ENCODE measurements at places on chromosomes 16 and 17.

DNA sequence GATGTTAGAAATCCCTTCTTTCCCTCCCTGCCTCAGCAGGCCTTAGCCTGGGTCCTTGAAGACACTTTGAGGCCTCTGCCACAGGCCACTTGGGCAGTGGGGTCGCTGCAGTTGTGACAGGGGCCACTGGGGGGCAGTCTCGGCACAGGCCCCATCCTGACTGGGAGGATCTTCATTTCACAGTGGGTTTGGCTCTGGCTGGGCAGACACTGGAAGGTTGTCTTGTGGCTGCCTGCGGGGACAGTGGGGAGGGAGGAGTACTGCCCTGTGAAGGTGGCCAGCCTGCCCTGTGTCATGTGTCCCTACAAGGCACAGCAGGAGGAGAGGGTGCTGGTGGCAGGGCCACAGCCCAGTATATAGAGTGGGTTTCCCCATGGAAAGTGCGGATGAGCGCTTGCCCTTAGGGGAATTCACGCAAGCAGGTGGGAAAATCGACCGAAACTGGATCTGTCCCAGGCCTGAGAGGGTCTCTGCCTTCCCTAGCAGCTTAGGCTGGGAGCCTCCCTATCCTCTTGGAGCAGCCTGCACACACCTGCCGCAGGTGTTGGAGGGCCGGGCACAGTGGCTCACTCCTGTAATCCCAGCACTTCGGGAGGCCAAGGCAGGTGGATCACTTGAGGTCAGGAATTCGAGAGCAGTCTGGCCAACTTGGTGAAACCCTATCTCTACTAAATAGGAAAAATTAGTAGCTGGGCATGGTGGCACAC is 28.8 kb downstream of the GINS2 start:
- DNase-seq = peak; percentile 63

DNA sequence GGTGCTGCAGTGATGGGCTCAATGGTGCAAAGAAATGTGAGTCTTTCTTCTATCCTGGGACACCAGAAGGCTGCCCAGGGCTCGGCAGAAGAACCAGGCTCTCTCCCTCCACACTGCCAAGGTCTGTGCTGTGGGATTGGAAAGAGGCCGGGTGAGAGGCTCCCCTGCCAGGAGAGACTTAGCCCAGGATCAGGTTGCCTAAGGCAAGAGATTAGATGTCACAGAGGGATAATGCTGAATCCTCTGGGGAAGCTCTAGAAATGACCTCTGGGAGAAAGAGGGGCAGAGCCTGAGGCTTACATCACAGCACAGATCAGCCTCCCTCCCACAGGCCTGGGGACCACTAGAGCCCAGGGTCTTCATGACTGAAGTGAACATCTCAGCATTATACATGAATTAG is 5.7 kb upstream of the DOC2B start:
- no peak for DNase-seq

DNA sequence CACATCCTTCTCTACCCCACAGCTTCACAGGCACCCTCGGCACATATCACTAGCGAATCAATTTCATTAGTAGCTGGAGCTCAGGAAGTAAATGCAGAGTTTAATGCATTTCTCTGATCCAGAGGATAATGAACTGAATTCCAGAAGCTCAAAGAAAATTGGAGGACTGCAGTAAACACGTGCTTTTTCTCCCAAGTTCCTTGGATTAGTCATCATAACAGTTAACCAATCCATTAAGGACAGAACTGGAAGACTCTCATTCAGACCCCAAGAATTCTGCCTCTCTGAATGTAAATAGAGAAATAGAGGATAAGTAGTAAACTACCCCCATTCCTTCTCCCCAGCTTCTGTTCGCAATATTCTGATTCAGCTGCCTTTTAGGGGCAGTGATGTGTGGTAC is 40.7 kb downstream of the DUSP14 start:
- DNase-seq = no peak

DNA sequence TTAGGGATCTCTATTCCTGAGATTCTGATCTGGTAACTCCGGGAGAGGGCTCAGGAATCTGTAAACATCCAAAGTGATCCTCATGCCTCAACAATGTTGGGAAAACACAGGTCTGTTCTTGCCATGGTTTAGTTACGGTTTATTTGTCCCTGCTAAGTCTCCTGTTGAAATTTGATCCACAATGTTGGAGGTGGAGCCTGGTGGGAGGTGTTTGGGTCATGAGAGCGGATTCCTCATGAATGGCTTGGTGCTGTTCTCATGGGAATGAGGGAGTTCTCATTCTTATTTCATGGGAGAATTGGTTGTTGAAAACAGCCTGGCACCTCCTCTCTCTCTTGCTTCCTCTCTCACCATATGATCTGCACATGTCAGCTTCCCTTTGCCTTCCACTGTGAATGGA is 608.6 kb upstream of the GOT2 start:
- DNase-seq = no peak

- no peak for DNase-seq
Measured at GRCh38 chr16:81808933-81809480, 29.9 kb downstream of the PLCG2 start.

- DNase-seq = no peak
Measured at GRCh38 chr17:76561332-76561731, 21.5 kb downstream of the PRCD start.

All from SHP77 (cell line).